Hematopoietic multipotent progenitor cell (in vitro differentiated cells): ENCODE measurements at places on chromosomes 7 and 10. TPM values are rescaled to one million over a fixed set of nuclear protein-coding genes. Genes with fewer than 3 reads are reported as not detected.

Gene ITPRID1
- not detected for total RNA-seq

Gene STEAP2
- total RNA-seq: under 0.01 TPM

Gene DRGX
- total RNA-seq: not detected

Gene CCDC146
- total RNA-seq: 1.9 TPM

Gene PNLIPRP2
- not detected for total RNA-seq

Gene GSTO1
- 42.5 TPM for total RNA-seq

Gene TBX20
- total RNA-seq: not detected

Gene FGF8
- not detected for total RNA-seq

Gene CTBP2
- 120 TPM for total RNA-seq

Gene BLOC1S2
- 11.3 TPM for total RNA-seq

Gene RTKN2
- 0.27 TPM for total RNA-seq

Gene SYT15B
- total RNA-seq: under 0.01 TPM

Gene AOAH
- 15.1 TPM for total RNA-seq

Gene SPAM1
- total RNA-seq: not detected

Gene NEUROD6
- not detected for total RNA-seq

Gene SPDYE9
- total RNA-seq: not detected

Gene FFAR4
- not detected for total RNA-seq

Gene CYP2C18
- total RNA-seq: under 0.01 TPM

Gene ITIH2
- not detected for total RNA-seq

Gene GRM3
- not detected for total RNA-seq

Gene AKR1C8
- under 0.01 TPM for total RNA-seq

Gene TEX36
- not detected for total RNA-seq

Gene CARD11
- total RNA-seq: 15.1 TPM

Gene SFTPA1
- total RNA-seq: not detected

Gene PFKFB3
- 35.0 TPM for total RNA-seq

Gene CTAGE15
- under 0.01 TPM for total RNA-seq

Gene PLEKHS1
- not detected for total RNA-seq

Gene GARS1
- total RNA-seq: 49.5 TPM

Gene DYNC1I1
- 0.54 TPM for total RNA-seq

Gene MET
- total RNA-seq: under 0.01 TPM

Gene ANKRD1
- not detected for total RNA-seq

Gene PDAP1
- 14.3 TPM for total RNA-seq

Gene AKR1C4
- total RNA-seq: not detected

Gene WASHC2C
- total RNA-seq: 14.8 TPM

Gene FRMD4A
- 0.54 TPM for total RNA-seq

Gene C7orf57
- 0.27 TPM for total RNA-seq

Gene SLK
- total RNA-seq: 11.6 TPM

Gene TLX1
- not detected for total RNA-seq
